ENCODE measurements at places on chromosomes 16 and 17. TPM values are rescaled to one million over a fixed set of nuclear protein-coding genes. Genes with fewer than 3 reads are reported as not detected.

DNA sequence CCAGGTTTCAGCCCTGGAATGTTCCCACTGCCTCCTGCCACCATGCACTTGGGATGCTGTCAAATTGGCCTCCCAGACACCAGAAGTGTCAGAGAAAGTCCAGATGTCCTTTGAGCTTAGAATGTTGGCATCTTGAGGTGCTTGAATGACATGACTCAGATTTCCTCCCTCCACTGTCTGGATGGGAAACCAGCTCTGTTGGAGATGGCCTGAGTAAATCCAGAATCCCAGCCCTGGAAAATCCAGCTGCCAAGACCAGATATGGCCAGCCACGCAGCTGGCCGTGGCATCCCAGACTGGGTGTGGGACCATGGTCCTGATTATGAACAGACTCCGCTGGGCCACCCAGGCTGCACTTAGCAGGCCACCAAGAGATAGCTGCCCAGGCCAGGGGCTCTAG, 57.0 kb upstream of the CLEC3A start:
- no peak overlapping the region for H3K4me3 ChIP-seq
- no peak overlapping the region for H3K27ac ChIP-seq
- H3K27me3 ChIP-seq = peaks cover 7% of the 10 kb centered on the region
- H3K4me1 ChIP-seq = peaks cover 28% of the 10 kb centered on the region
- no peak for DNase-seq
- H3K36me3 ChIP-seq = peaks cover 23% of the 10 kb centered on the region

The CDC6 gene
- 141 TPM for total RNA-seq

GRCh38 chr17:39791111-39791992, 53.6 kb downstream of the GRB7 start:
- H3K27me3 ChIP-seq = no peaks in the 10 kb centered on the region
- H3K27ac ChIP-seq = no peak overlapping the region
- no peaks in the 10 kb centered on the region for H3K36me3 ChIP-seq
- no peak overlapping the region for H3K4me3 ChIP-seq
- DNase-seq = no peak

GRCh38 chr16:49127103-49127502, 154.5 kb downstream of the CBLN1 start:
- H3K4me1 ChIP-seq = no peaks in the 10 kb centered on the region
- H3K4me3 ChIP-seq = no peak overlapping the region
- no peaks in the 10 kb centered on the region for H3K36me3 ChIP-seq

Data from H9 (cell line).